ENCODE measurements at places on chromosomes 5 and 9. TPM values are rescaled to one million over a fixed set of nuclear protein-coding genes. Genes with fewer than 3 reads are reported as not detected.

GRCh38 chr5:101517795-101518194 is 614.7 kb upstream of the ST8SIA4 start:
- no peak for DNase-seq

- DNase-seq, result no peak
Measured at GRCh38 chr5:4639946-4640345, 500.2 kb upstream of the ADAMTS16 start.

- DNase-seq, result no peak
Measured at GRCh38 chr9:112009656-112010055, 113.0 kb downstream of the UGCG start.

DNA sequence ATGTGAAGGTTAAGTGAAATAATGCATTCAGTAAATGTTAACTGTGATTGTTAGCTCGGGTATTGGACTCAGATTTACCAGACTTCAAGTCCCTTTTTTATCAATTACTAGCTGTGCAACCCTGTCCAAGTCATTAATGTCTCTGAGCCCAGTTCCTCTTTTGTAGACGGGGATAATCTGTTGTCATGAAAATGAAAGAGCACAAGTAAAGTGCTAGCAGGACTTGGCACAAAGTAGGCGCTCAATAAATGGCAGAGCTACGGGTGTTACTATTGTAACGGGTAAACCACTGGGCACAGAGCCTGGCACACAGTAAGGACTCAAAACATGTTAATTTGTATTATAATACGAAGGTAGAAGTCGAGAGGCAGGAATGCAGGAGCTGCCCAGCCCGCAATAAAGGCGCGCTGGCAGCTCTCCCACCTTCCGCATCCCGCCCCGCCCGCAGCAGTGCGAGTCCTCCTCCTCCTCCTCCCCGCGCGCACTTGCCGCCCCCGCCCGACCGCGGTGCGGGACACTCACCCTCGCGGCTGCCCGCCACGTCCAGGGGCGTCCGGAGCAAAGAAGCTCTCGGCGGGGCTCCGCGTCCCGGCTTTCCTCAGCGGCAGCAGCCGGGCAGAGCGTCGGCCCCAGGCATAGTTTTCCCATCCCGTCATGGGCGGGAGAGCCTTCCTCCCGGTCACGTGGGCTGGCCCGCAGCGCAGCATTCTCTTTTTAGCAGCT is at the start of gene C1QTNF2:
Gene C1QTNF2, minus strand, starts transcription at position 637 of the 723 bp plus-strand sequence. CDS start 15,615 bp downstream, outside the sequence.
- peak; percentile 75 for DNase-seq

GRCh38 chr5:164481270-164481669 is 975.9 kb downstream of the MAT2B start:
- no peak for DNase-seq

GRCh38 chr9:90961375-90961774 is 159.8 kb downstream of the SYK start:
- DNase-seq, result no peak

DNA sequence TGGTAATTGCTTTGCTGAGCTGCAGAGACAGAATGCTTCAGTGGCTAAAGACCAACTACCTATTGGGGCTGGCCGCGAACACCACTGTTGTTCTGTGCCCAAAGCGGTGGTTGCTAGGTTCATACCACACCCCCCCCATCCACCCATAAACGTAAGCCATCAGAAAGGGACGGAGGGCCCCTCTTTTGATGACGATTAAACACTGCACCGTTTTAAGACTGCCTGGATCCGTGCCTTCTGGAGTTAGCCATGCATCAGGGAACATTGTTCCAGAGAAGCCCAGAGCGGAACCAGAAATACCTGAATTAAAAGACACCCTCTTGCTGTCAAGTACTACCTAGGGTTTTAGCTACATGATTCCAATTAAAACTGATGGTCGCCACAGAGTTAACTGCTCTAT is 369.1 kb upstream of the DAP start:
- no peak for DNase-seq

SPATA31A6 gene
- total RNA-seq, result not detected

EFNA5 gene
- total RNA-seq, result 18.8 TPM

SHC3 gene
- total RNA-seq, result 1.4 TPM

Data from hepatocyte (in vitro differentiated cells).